Skeletal muscle cell (primary cell): ENCODE measurements at places on chromosomes 13 and 19.
A peak's percentile ranks its signal among the peaks of the same experiment; 100 is the strongest.

- DNase-seq, result no peak
Observed at GRCh38 chr13:33144358-33144784, 128.1 kb downstream of the KL start.

GRCh38 chr13:41706152-41706551 lies 248.8 kb downstream of the RGCC start:
- DNase-seq, result peak; percentile 5

GRCh38 chr13:40471076-40471475 lies 195.4 kb downstream of the FOXO1 start:
- DNase-seq, result no peak

DNA sequence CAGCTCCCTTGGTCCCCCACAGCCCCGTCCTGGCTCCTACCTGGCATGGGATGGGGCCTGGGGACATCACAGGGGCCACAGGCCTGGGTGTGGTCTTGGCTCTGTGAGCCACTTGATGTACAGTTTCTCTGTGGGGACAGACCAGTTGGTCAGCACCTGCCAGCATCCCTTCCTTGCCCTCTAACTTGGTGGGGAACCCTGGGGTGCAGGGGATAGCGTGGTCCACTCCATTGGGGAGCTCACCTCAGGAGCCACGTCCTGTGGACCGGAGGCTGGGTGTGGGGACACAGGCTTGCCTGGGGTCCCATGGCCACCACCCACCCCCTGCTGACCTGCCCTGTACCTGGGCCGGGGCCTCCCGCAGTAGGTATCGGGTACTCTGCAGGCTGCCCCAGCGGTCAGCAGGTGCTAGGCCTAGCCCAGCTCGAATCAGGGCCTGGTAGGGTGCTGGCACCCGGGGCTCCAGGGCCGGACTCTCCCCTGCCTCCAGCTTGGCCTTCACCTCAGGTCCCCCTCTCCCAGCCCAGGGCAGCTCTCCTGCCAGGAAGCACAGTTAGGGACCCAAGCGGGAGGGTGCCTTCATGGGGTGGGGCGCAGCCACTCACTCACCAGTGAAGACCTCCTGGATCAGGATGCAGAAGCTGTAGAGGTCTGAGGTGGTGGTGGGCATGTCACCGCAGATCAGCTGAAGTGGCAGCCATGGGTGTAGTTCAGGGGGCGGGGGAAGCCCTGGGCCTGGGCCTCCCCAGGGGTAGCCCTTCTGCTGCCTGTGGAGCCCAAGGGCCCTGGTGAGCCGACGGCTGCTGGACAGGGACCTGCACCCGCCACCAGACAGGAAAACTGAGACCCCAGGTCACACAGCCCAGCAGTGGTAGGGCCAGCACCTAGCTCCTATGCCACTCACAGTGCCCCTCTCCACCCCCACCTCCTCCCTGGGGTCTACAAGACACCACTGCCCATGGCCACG lies 14.9 kb downstream of the ARHGAP33 start:
- DNase-seq, result no peak

DNA sequence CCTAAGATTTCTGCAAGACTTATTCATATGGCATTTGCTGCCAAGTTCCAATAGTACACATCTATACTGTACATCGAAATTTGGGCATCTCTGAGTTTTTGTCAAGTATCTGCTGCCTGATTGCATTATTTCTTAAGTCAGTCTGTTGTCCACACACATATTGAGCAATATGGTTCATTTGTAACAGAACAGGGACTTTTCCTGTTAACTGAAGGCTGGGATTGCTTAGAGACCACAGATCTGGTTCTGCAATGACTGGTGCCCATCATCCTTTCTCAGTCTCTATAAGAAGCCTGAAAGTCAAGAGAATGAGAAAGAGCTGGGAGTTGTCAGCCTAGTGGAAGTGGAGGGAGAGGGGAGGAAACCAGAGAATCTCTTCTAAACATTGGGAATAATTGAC lies 22.5 kb upstream of the MYCBP2 start:
- DNase-seq, result no peak

DNA sequence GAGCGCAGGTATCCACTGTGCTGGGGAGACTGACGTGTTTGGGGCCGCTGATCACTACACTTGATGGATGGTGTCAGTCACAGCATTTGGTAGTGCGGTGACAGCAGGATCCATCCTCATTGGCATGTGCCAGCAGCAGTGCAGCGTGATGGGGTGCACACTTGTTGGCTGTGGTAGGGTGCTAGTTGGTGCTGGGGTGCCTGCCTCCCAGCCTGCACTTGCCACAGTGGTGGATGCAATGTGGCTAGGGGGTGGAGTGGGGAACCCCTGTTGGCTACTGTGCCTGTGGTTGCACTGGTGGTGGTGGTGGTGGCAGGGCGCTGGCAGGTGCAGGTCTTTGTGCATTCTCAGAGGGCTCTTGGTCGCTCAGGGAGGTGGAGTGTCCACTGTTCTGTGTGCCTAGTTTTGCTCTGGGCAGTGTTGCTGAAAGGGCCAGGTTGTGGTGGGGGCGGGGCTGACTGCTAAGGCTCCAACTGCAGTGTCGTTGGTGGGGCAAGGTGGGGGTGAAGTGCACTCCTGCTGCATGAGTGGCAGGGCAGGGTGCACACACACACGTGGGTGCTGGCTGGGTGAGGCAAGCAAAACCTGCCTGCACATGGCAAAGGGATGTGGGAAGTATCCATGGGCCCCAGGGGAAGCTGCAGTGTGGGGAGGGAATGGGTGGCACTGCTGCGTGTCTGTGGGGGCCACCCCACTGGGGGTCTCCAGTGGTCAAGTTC lies 84.8 kb downstream of the ZMYM2 start:
- no peak for DNase-seq

- no peak for DNase-seq
Observed at GRCh38 chr13:80115616-80116015, 225.3 kb downstream of the SPRY2 start.

- DNase-seq, result no peak
Observed at GRCh38 chr13:107553838-107554237, 661.5 kb downstream of the LIG4 start.

DNA sequence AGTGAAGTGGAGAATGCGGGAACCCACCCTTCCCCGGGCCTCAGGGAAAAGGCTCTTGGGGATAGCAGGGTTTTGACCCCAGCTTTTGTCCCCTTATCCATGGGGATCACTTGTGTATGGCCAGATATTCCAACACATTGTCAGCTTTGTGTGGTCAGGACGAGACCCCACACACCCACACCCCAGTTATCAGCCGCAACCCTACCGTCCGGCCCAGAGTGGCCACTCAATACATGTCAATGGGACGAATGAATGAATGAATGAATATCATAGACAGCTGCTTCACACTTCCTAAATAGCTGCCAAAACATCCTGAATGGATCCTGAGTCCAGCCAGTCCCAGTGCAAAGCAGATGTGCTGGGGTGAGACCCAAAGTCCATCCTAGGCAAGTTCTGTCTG lies 64.6 kb downstream of the TSHZ3 start:
- no peak for DNase-seq

DNA sequence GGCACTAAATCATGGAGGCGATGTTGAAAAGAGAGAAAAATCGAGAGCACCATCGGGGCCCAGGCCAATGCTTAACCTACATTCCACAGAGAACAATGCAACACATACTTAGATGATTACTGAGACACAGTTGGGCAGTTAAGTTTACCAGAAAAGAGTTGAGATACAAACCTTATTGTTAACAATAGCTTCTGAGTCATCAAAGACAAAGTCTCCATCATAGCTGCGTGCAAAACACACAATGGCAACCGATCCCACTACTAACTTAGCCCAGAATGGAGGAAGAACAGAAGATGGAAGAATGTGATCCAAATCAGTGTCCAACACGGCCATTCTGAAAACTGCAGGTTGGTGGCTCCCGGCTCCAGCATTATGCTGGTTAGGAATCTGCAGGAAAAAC lies 6.2 kb downstream of the TMTC4 start:
- DNase-seq, result no peak
